Activated T-helper 9 cell treated with anti-CD3 and anti-CD28 coated beads, Interleukin-2, amount 50 U/mL, for 16 hours (primary cell): ENCODE measurements at places on chromosomes 13 and 19.
A peak's percentile ranks its signal among the peaks of the same experiment; 100 is the strongest.

DNA sequence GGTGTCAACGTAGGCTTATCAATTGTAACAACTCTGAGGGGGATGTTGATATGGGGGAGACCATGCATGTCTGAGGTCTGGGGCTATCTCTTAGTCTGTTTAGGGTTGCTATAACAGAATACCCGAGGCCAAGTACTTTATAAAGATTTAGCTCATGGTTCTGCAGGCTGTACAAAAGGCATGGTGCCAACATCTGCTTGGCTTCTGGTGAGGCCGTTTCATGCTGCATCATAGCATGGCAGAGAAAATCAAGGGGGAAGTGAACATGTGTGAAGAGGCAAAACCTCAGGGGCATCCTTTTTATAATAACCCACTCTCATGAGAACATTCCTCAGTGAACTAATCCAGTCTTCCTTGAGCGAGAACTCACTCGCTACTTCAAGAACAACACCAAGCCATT lies 353.8 kb downstream of the ENOX1 start:
- DNase-seq, result no peak

- peak; percentile 33 for DNase-seq
These were observed 4.8 kb downstream of the PPP6R1 start for GRCh38 chr19:55253842-55254624.

DNA sequence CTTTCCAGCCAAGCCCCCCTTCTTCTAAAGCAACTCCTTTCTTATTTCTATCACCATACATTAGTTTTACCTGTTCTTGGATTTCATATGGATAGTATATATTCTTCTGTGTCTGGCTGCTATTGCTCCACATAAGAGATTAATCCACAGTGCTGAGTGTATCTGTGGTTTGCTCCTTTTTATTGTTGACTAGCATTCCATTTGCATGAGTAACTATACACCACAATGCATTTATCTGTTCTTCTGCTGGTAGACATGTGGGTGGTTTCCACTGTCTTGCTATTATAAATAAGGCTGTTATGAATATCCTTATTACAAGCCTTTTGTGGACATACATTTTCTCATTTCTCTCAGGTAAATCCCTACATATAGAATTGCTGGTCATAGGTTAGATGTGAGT lies 138.2 kb downstream of the SLC7A1 start:
- DNase-seq, result no peak

DNA sequence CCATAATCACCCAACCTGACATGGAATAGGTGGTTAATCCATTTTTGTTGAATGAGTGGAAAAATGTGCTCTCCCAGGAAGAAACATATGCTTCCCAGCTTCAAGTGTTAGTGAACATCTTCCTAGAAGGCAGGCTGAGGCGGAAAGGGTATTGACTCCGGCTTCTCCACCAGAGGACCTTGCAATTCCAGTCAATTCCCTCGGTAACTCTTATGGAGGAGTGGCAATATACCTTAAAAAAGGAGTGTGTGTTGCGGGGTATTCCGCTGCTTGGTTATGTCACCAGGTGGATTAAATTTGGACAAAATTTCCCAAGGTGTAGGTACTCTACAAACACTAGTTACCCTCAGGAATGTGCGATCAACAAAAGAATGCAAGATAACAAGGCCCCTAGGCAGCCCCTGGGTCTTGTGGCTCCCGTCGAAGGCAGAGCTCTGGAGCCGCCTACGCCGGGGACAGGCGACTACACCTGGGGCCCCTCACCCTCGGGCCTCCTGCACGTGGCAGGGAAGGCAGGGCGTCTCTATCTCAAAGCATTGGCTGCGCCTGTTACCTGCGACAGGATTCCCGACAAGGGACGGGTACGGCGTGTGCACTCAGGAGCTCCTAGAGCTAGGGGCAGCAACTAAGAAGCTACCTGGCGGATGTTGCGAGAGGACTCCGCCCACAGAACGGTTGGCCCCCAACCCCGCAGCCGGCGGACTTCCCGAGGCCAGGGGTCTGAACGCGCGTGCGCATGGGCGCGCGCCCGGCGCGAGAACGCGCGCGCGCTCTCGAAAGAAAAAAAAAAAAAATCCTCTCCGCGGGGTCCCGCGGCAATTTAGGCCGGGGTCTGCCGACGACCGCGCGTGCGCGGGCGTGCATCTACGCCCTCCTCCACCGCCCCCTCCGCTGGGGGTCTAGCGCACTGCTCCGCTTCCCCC lies at the start of gene WDR87:
TSS of gene WDR87 (minus strand) at position 649 of the 923 bp plus-strand sequence. CDS start 8,355 bp downstream, outside the sequence.
- peak; percentile 9 for DNase-seq

GRCh38 chr19:32828139-32828538 lies 41.4 kb downstream of the SLC7A9 start:
- DNase-seq, result no peak

DNA sequence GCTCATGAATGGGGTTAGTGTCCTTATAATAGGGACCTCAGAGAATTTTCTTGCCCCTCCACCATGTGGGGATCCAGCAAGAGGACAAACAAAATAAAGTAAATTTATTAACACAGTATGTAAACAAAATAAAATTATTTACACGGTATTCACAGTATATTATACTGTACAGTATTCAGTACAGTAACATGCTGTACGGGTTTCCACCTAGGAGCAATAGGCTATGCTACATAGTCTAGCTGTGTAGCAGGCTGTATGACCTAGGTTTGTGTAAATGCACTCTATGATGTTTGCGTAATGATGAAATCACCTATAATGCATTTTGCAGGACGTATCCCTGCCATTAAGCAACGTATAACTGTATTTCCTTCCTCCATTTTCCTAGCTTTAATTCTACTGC lies 11.8 kb upstream of the DIAPH3 start:
- DNase-seq, result no peak

DNA sequence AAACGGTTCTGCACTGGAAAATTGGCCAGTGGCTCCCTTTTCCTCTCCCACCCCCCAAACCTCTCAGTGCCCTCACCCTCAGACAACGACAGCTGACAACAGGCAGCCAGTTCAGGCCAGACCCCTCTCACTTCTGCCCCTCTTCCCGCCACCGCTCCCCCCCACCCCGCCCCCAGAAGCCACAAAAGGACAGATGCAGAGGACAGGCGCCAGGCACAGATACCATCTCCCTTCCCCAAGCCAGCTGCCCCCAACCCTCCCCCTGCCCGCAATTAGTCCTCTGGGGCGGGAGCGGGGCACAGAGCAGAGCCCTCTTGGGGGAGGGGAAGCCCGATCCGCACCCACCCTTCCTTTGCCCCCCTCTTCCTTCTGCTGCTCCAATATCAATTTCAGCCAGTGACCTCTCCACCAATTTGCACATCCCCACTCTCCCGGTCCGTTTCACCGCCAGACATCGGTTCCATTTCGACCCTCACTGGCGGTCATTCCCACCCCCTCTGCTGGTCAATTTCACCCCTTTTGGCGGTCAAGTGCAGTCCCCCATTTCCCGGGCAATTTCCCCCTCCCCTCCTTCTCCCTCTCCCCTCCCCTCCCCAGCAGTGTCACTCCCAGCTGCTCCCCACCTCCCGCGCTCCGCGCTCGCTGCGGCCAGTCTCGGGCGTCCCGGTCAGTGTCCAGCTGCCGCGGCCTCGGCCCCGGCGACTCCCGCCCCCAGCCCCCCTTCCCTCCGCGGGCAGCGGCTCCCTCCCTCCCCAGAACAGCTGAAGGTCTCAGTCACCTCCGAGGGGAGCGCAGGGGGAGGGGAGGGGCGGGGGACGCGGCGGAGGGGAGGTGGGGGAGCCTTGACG lies at the start of gene SHD:
TSS of gene SHD (plus strand) at position 848 of the 848 bp plus-strand sequence. CDS start 798 bp downstream, outside the sequence.
- no peak for DNase-seq

DNA sequence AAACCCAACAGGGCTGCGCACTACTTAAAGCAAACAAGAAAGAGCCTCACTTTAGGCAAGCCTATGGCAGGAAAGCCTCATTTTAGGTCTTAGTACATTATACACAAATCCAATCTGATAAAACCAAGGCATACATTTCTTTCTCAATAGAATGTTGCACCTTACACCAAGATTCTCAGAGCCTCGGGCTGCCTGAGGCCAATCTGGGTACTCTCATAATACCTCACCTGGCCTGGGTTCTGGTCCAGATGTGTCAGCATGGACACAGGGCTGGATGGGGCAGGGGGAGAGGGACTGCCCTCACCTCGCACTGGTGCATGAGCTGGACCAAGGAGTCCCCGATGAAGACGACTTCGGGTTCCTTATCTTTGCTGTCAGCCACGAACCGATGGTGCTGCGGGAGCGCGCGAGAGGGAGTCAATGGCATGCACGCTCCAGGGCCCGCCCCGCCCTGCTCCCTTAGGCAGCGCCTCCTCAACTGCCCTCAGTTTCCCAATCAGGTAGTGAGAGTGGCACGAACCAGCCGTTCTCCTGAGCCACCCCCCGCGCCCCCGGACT lies at the start of gene PRR19:
TSS of gene PRR19 (plus strand) at position 487 of the 558 bp plus-strand sequence. CDS start 7,453 bp downstream, outside the sequence.
- no peak for DNase-seq

- no peak for DNase-seq
These were observed 2.5 kb downstream of the KDM4B start for GRCh38 chr19:4971424-4971793.

- no peak for DNase-seq
These were observed 1733.7 kb upstream of the PCDH20 start for GRCh38 chr13:63149375-63149774.

- no peak for DNase-seq
These were observed 25.8 kb upstream of the LDLR start for GRCh38 chr19:11063434-11063833.

DNA sequence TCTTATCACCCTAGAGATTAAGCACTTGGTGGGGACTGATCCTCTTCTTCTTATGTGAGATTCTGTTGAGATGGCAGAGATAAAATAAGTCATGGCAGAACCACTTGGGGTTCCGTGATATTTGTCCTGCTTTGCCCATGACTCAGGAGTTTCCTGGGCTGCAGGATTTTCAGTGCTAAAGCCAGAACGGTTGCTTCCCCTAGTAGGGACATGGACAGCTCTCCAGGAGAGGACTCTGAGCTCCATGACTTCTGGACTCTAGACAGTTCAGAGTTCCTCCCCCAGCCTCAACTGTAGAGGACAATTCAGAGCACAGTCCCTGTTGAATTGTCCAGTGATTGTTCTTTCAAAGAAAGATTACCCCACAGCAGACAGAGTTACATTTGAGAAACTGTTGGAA lies 98.8 kb downstream of the OLFM4 start:
- no peak for DNase-seq

- DNase-seq, result no peak
These were observed 42.5 kb downstream of the SYDE1 start for GRCh38 chr19:15149737-15150136.

GRCh38 chr13:30877335-30877734 lies 28.7 kb upstream of the MEDAG start:
- no peak for DNase-seq

GRCh38 chr19:29663861-29664752 lies 1.2 kb upstream of the PLEKHF1 start:
- no peak for DNase-seq

DNA sequence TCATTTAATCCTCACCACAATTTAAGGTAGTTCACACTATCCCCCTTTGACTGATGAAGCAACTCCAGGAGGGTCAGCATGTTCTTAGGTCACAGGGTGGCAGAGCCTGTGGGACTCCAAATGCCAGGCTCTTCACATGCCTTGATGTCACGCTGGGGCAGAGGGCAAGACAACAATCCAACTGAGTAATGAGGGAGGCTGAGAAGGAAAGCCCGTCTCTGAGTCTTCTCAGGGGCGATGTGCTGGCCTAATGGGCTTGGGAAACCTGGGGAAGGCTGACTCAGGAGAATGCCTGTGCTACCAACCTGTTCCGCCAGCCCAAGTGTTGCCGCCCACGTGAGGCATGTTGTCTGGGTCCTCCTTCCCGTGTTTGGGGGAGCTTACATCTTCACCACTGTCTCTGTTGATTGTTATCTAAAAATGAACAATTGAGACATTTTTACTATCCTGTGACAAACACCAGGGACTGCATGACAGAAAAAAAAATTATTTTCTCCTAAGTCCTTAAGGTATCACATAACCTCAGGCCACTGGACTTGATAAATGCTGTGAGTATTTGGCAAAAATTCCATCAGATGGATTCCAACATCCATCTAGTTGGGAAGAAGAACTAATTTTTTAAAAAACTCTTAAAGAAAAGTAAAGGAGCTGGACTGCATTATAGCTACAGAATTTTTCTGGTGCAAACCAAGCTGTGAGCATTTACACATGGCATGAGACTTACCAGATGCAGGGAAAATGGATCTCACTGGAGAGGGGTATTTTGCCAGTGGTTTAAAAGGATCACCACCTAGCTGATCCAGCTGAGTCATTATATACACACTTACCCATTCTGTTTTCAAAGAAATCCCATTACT lies 157.5 kb downstream of the RGCC start:
- DNase-seq, result no peak

DNA sequence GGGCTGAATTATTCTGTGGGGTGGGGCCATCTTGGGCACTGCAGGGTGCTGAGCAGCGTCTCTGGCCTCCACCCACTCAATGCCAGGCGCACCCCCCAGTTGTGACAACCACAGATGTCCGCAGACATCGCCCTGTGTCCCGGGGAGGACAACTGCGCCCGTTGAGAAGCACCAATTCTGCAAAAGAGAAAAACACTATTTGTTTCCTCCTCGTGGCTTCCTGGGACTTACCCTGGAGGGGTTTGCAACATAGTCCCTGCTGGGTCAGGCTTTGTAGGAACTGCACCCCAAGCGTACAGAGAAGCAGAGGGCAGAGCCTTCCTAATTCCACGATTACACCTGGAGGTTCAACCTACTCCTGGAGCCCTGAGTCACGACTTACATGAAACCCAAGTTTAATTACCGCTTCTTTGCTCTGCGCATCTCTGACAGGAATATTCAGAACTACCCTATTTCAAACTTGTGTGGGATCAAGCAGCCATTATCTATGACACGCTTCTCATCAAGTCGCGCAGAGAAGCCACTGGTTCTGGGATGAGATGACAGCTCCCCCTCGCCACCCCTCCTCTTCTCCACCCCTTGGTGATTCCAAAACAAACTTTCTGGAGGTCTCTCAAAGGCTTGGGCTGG lies 11.1 kb upstream of the SLC39A3 start:
- no peak for DNase-seq

GRCh38 chr19:48968179-48968661 lies 3.1 kb downstream of the FTL start:
- DNase-seq, result no peak

DNA sequence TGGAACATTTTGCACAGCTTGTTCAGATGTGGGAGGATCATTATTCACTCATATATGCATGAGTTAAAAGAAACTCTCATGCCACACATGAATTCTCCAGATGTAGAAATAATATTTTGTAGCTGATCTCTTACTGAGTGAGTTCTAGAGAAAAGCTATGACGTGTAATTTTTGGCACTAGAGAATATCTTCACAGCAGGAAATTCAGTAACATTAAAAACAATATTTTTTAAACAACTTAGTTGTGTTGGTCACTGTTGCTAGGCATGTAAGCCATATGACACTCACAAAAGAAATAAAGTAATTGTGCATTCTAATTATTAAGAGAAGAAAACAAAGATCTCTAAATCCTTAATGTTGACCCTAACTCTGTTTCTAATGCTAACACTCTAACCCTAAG lies 371.4 kb upstream of the SLC10A2 start:
- DNase-seq, result no peak

GRCh38 chr19:33219261-33219815 lies 6.3 kb downstream of the SLC7A10 start:
- DNase-seq, result no peak

GRCh38 chr13:31880851-31881494 lies 141.6 kb downstream of the RXFP2 start:
- no peak for DNase-seq

- DNase-seq, result no peak
These were observed 822.9 kb upstream of the PRR20A start for GRCh38 chr13:56317841-56318240.

- DNase-seq, result no peak
These were observed 276.3 kb upstream of the PCDH9 start for GRCh38 chr13:67506407-67506806.

GRCh38 chr13:106774621-106775020 lies 206.7 kb upstream of the ARGLU1 start:
- DNase-seq, result no peak

GRCh38 chr19:53849237-53849676 lies 18.4 kb upstream of the MYADM start:
- DNase-seq, result no peak

GRCh38 chr19:9498183-9498902 lies at the start of gene ZNF560:
Gene ZNF560, minus strand, starts transcription at chr19:9498616. Its CDS starts 23,303 bp downstream, at chr19:9475313.
- DNase-seq, result no peak
